ENCODE measurements at places on chromosomes 5 and 9.

DNA sequence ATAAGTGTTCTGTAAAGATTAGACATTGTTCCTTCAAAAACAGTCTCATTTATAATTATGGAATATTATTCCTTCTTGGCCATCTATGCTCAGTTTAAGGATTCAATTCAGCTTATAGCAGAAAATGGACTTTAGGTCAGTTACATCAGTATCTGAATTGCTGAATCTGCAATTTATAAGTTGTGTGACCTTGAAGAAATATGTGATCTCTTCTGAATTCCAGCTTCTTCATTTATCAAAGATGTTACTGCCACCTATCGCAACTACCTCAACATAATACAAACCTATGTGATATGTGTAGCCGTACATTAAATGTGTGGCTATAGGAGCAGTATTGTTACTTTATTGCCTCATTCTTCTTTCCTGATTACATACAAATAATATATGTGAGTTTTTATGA, 118.2 kb downstream of the CDH12 start:
- no peak for DNase-seq

DNA sequence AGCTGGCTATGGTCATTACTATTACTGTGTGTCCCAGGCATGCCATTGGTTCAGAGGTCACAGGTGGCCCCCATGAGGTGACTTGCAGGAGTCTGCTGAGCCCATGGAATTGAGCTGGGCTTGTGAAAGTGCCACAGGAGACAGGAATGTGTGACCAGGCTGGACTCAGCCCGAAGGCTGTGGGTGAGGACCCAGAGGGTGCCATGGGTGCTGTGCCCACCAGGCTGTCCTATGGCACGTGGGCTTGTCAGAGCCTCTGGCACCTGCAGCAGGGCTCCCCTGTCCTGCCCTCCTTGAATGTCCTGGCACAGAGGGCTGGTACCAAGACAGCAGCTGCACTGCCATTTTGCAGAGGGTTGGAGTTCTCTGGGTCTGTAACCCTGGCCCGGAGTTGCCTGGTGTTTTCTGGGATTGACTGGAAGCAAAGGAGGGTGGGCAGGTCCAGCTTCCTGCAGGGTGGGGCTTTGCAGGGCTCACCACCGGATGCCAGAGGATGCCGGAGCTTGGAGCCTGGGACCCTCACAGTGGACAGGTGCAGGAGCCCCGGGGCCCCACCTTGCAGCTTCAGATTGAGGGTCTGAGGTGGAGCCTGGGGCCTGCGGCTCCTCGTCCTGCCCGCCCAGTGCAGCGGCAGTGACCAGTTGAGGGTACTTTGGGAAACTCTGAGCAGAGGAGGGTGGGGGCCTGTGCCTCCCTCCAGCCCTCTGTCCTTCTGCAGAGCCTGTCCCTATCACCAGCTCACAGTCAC, 14.2 kb downstream of the COL5A1 start:
- peak; percentile 12 for DNase-seq

- no peak for DNase-seq
Observed at GRCh38 chr9:113540466-113540865, 76.9 kb downstream of the RGS3 start.

- no peak for DNase-seq
Observed at GRCh38 chr9:113475031-113475430, 11.5 kb downstream of the RGS3 start.

- DNase-seq, result no peak
Observed at GRCh38 chr9:108973895-108974294, 39.4 kb downstream of the CTNNAL1 start.

DNA sequence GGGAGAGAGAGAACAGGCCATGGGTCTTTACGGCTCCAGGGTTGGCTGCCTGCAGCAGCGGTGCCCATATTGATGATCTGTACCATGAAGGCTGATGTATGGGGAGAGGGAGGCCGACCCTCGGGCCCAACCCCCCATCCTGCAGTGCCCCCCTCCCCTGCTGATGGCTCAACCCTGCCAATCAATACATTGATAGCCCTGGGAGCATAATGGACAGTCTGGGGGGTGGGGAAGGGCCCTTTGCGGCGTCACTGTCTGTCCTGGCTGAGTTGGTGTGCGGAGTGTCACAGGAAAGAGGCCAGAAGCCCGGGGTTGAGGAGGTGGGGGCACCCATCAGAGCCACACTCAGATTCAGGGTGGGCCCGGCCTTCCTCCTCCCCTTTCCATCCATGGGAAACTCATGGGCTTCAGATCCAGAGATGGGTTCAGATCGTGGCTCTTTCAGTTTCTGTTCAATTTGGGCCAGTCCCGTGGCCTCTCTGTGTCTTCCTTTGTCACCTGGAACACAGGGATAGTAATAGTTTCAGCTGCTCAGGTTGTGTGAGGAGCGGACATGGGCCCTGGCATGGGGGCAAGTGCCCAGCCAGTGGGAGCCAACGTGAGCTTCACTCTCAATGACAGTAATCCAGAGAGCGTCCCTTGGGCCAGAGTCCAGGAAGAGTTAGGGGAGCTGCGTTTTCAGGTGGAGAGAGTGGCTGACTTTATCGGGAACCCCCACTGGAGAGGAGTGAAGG, 9.5 kb downstream of the FGF18 start:
- no peak for DNase-seq

DNA sequence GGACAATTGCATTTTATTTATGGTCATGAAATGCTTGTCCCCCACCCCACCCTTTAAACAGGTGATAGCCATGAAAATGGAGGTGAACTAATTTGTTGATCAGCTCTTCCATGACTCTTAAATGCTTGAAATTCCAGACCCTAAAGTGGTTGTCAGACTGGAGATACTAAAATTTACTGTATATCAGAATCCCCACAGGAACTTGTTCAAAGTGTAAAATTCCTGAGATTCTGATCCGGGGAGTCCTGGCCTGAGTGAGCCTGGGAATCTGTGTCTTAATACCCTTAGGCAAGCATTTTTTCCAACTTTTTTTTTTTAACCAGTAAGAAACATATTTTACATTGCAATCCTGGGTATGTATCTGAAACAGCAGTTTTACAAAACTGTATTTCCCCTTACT, 4.7 kb downstream of the SKP2 start:
- DNase-seq, result no peak

DNA sequence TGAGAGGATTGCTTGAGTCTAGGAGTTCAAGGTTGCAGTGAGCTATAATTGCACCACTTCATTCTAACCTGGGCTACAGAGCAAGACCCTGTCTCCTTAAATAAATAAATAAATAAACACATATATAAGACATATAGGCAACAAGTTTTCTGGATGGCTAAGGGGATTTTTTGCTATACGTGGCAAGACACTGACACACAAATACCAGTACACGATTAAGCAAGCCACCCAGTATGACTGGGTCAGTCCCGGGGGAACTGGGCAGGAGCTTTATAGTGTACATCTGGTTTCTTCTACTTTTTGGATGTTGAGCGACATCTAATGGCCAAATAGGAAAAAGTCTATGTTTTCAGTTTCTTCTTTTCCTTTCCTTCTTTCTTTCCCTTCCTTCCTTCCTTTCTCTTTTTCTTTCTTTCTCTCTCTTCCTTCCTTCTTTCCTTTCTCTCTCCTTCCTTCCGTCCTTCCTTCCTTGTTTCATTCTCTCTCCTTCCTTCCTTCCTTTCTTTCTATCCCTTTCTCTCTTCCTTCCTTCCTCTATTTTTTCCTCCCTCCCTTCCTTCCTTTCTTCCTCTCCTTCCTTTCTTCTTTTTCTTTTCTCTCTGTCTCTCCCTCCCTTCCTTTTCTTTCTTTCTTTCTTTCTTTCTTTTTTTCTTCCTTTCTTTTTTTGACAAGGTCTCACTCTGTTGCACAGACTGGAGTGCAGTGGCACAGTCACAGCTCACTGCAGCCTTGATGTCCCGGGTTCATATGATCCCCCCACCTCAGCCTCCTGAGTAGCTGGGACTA, 47.0 kb upstream of the PLIN2 start:
- peak; percentile 8 for DNase-seq

- DNase-seq, result no peak
Observed at GRCh38 chr5:42720251-42720650, 36.4 kb upstream of the CCDC152 start.

DNA sequence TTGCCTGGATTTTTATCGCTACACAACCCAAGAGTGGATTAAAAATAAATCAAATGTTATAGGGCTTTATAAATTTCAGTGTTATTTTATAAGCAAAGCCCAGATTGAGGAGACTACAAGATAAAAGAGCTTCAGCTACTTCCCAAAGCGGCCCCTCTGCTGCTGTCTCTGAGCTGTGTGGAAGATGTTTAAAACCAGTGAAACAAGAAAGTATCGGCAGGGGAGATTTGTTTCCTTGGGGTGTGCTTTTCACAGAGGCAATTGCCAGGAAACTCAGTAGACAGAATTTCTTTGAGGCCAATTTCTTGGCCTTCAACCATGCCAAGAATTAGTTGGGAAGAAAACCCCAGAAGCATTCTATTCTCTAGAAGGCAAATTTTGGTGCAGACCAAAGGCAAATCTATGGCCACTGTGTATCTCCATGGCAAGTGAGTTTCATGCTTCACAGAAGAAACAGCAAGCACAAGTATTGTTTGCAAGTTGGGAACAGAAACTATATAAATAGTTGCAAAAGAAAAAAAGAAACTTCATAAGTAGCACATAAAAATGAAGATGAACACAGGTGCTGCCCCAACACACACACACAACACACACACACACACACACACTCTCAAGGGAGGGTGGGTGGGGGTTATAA, 197.2 kb downstream of the PARP8 start:
- DNase-seq, result no peak

DNA sequence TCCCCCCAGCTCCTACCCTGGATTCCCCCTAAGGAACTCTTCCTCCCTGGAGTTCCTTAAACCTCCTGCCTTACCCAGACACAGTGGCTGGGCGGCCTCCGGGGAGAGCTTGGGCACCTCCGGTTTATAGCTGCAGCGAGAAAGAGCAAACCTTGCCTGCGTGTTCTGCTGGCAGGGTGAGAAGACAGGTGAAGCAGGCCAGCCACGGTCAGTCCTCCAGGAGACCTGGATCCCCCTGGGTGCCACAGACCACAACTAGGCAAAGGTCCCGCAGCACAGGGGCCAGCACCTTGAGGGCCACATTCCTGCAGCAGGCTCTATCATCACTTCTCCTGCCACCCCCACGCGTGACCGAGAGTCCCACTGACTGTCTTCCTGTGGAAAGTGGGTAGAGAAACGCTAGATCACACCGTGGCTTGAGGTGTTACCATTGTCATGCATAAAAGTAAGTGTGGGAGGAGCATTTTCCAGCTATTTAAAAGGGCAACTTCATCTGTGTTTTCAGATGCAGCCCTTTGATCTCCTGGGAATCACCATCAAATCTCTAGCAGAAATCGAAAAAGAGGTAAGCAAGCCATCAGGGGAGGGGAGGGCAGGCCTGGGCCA, 130.2 kb upstream of the LMX1B start:
- DNase-seq, result no peak

GRCh38 chr5:2133080-2133479, 250.4 kb upstream of the IRX4 start:
- no peak for DNase-seq

- DNase-seq, result no peak
Observed at GRCh38 chr5:177126771-177127170, 6.8 kb upstream of the NSD1 start.

- no peak for DNase-seq
Observed at GRCh38 chr5:132265336-132266030, 8.0 kb downstream of the PDLIM4 start.

DNA sequence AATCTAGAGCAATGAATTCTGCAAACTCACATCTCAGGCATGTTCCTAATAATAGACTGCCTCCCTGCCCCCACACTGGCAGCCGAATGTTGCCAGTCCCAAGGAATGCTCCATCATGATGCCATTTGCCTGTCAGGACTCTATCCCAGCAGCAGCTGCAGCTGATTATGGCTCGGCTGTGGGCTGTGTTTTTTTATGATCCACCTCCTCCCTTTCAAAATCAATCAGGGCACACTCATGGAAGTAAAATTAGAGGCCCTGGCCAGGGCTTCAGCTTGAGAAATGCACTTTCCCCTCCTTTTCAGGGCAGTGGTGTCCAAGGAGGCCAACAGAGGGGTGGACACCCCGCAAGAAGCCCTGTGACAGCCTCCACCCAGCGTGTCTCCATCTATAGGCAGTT, 176.7 kb upstream of the S1PR3 start:
- no peak for DNase-seq

GRCh38 chr5:50768634-50769033, 102.2 kb downstream of the PARP8 start:
- no peak for DNase-seq

DNA sequence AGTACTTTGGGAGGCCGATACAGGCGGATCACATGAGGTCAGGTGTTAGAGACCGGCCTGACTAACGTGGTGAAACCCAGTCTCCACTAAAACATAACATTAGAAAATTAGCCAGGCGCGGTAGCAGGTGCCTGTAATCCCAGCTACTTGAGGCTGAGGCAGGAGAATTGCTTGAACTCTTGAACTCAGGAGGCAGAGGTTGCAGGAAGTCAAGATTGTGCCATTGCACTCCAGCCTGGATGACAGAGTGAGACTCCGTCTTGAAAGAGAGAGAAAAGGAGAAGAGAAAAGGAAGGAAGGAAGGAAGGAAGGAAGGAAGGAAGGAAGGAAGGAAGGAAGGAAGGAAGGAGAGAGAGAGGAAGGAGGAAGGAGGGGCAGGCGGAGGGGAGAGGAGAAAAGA, 45.1 kb downstream of the MYO10 start:
- DNase-seq, result no peak

DNA sequence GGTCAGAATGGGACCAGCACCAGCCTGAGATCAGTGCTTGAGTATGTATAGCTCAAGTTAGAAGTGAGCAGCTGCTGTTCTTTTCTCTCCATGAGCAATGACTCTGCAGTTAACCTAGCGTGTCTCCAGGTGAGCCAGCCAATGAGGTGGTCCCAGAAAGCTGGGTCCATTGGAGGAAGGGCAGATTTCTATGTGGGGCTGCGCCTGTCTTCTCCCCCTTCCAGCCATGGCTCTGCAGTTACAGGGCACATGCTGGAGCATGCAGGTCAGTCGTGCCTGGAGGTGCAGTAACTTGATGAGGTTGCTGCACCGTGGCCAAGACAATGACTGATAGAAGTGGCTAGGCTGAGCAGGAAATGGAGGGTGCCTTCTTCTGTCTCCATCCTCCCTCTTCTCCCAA, 29.6 kb upstream of the CXCL14 start:
- no peak for DNase-seq

GRCh38 chr9:104766025-104766424, 2.1 kb downstream of the NIPSNAP3B start:
- no peak for DNase-seq

- DNase-seq, result no peak
Observed at GRCh38 chr5:172003746-172004145, 2.7 kb downstream of the FBXW11 start.

GRCh38 chr5:119385536-119386128, 29.8 kb downstream of the TNFAIP8 start:
- DNase-seq, result no peak

GRCh38 chr9:119802133-119802532, 432.9 kb upstream of the BRINP1 start:
- no peak for DNase-seq

- no peak for DNase-seq
Observed at GRCh38 chr5:38417658-38418017, 138.8 kb downstream of the LIFR start.

GRCh38 chr9:93230601-93231000, 46.7 kb downstream of the WNK2 start:
- no peak for DNase-seq

Data from SW 1271 (cell line).